IPS-NIHi11 (cell line): ENCODE measurements at places on chromosomes 6 and 20.

- no peak for DNase-seq
Observed at GRCh38 chr6:139433631-139434419, 59.4 kb upstream of the CITED2 start.

- DNase-seq: no peak
Observed at GRCh38 chr6:40982917-40983316, 56.1 kb downstream of the UNC5CL start.

DNA sequence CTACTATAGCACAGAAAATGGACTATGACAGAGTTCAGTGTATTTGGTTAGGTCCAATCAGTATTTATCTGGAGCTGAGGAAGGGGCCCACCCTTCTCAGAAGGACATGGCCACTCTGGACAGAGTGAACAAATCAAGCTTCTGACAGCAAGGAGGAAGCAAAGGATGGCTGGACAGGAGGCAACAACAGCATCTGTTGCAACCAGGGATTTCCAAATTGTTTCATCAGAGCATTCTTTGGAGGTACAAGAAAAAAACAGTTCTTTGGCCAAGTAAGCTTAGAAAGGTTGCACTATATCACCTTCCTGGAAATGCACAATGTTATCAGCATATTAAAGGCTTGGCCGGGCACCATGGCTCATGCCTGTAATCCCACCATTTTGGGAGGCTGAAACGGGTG, 118.7 kb upstream of the SLC22A16 start:
- no peak for DNase-seq

DNA sequence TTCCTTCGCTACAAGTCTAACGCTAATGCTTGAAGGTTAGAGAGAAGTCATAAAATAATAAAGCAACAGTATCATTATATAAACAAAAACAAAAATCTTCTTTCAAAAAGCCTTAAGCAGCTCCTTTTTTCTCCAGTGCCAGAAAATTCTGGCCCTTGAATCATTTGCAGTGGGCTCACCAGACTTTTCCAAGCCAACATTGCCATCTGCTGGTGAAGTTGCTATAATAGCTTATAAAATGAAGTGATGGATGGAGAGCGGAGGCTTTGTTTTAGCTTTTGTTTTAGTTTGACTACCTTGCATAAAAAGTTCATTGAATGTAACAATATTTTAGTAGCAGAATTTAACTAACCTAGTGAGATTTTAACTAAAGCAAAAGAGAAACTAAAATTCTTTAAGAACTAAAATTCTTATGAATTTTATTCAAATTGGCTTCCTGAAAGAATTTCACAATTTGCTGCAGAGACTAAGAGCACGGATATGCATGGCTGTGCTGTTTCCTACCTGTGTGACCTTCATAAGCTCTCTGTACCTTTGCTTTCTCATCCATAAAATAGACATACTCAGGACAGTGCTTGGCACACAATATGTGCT, 44.8 kb upstream of the SLC2A12 start:
- DNase-seq: peak; percentile 64

GRCh38 chr6:39279539-39279938, 34.7 kb downstream of the KCNK17 start:
- no peak for DNase-seq

- no peak for DNase-seq
Observed at GRCh38 chr6:98137391-98137790, 697.0 kb upstream of the POU3F2 start.

GRCh38 chr6:558959-559358, 97.9 kb downstream of the HUS1B start:
- DNase-seq: no peak

DNA sequence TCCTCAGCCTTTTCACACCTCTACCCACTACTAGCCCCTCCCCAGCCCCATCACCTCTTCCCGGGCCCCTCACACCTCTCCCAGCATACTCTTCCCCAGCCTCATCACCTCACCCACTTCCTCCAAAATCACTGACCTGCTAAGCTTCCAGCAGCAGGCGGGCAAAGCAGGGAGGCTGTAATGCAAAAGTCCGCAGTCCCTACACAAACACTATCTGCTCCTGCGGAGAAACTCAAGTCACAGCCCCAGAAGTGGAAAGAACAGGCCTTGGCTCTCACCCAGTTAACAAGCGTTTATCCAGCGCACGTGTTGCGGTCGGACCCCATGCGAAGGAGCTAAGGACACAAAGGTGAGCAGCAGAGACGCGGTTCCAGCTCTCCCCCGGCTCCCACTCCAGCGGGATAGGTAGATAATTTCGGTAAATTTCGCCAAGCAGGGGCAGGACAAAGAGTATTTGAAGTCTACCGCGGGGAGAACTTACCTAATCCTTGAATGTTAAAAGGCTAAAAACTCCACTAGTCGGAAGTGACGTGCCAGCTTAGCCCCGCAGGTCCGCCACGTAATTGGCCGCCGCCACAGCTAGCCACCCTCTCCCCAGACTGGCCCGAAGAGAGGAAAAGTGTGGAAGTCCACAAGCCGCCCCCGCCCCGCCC, 728 bp upstream of the TRIM39 start:
- DNase-seq: peak; percentile 77

- no peak for DNase-seq
Observed at GRCh38 chr6:131172222-131172621, 37.0 kb downstream of the AKAP7 start.

GRCh38 chr20:31425797-31426196, 14.6 kb upstream of the DEFB123 start:
- no peak for DNase-seq

DNA sequence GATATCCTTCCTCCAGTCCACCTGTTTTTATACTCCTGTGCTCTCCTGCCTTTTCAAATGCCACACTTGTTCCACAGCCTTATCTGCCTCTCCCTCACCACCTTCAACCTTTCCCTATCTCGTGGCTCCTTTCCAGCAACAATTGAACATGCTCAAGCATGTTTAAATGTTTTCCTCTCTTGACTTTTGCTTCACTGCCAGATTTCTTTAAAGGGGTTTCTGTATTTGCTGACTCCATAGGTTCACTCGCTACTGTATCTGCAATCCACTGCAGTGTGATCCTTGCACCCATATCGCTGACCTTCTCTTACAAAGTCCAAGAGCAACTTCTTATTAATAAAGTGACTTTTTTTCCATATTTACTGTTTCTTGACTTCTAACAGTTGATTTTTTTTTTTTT, 11.2 kb upstream of the GMNN start:
- DNase-seq: no peak

GRCh38 chr20:34907616-34908469, 31.4 kb downstream of the ACSS2 start:
- peak; percentile 22 for DNase-seq

- DNase-seq: peak; percentile 73
Observed at GRCh38 chr20:44217342-44218092, 6.9 kb upstream of the OSER1 start.

DNA sequence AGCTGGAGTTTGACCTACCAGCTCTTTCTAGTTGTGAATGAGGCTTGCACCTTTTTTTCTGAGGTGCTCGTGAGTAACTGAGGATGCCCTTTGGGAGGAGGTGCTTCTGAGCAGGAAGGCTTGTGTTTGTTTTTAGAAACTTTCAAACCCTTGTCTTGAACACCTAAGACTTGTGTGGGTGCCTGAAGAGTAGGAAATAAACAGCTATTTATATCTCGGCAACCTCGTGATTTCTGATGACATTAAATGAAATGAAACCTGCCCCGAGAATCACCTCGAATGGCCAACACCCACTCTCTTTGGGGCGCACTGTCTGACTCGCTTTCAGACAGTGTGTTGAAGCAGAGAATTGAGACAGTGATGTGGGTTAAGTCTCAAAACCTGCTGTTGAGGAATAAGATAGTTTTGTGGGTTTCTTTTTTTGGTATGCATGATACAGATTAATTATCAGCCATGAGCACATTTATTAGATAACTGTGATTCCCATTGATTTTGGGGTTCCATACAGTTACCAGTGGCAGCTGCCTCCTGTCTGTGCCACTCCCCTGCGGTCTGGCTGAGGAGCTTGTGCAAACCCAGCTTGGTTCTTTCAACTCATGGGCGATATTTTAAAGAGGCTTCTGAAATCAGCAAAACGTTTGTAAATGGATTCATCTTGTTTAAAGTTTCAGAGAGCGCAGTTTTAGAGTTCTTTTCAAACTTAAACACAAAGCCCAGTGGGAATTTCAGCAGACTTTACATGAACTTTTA, 8.4 kb downstream of the IRF4 start:
- no peak for DNase-seq

DNA sequence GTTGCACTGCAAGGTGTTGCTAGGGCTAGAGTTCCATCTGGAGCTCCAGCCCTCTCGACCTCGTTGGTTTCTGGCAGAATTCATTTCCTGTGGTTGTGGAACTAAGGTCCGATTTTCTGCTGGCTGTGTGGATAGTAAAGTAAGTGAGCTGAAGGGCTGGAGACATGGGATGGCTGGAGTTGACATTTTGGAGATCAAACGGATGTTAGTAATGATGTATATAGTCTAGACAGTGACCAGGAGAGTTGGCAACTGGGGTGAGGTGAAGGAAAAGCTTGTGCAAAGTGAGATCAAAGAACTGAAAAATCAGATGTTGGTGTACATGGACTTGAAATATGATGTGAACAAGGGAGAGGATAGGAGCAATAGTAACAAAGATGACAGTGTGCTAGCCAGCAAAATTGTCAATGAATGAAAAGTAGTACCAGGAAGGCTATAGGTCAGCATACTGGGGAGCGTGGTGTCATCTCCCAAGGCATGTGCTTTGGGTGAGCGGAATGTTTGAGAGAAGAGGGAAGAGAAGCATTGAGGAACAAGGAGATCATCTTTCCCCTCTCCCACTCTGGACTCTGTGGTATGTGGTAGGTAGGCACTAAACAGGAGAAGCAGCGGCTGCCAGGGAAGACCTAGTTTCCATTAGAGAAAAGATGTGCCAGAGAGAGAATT, 7.8 kb downstream of the QRSL1 start:
- DNase-seq: no peak

DNA sequence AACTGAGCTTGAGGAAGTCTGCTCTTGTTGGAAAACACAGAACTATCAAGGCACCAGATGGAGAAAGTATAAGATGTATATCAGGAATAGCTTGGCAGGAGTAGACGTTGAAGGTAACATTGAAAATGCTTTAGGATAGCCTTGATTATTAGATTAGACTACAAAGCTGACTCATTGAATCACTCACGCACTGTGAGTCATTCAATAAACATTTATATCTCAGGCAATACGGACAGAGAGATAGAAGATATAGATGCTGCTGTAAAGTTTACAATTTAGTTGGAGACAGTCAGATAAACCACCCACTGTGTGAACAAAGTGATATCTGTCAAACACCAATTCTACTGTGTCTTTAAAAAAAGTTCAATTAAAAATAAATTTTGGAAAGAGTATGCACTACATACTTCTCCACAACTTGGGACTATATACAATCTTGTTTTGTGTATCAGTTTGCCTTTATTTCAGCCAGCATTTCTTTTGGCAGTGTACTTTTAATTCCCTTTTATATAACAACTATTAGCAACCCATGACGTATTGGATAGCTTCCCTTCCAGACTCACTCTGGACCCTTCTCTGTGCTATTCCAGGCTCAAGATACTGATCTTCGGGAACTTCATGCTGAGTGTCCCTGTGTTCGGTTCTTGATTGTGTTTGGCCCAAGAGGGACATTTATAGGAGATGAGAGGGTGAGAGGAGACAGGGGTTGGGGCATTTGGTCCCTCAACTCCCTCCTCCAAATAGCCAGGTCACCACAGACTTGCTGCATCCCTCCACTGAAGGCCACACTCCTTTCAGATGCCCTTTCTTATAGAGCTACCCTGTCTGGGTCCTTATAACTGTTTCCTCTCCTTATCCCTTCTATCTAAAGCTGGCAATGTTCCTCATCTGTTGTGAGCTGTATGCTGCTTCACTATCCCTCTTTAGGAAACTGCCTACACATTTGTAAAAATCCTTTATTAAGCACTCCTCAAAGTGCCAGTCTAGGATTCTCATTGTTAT, 176.6 kb upstream of the PTPRK start:
- no peak for DNase-seq

- no peak for DNase-seq
Observed at GRCh38 chr20:5658912-5659345, 91.3 kb upstream of the SHLD1 start.

DNA sequence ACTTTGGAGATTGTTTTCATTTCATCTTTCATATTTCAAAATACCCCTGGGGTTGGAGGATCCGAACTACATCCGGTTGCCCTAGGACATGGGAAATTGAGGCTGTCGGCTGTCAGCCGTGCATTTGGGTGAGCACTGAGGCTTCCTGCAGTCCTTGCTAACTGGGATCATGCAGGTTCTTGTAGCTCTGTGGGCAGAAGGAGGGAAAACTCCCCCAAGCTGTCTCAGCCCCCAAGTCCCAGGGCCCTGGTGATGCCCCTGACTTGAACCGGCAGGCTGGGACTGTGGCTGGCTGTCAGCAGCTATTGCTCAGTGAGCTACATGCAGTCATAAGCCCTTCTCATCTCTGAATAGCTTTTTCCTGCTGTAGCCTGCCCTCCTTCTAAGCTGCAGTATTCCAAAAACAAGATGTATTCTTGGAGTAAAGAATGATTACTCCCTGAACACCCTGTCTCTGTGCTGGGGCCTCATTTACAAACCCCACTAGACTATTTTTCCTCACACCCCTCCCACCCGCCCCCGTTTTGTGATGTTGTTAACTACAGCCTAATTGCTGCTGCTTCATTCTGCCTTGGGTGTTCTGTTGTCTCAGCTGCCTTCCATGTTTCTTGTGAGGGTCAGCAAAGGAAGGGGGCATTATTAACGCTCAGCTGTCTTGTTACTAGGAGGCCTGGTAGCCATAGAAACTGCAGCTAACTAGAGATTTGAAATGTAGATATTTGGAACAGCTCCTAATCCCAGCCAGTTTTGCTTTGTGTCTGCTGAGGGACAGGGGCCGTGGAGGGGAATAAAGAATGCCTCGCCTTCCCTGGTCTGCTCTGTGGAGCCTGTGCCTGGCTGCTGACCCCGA, 18.1 kb downstream of the MTRES1 start:
- no peak for DNase-seq
